ENCODE measurements at places on chromosomes 7 and 10.

- DNase-seq, result peak; percentile 80
Measured at GRCh38 chr10:103554488-103555324, 61.2 kb downstream of the NEURL1 start.

DNA sequence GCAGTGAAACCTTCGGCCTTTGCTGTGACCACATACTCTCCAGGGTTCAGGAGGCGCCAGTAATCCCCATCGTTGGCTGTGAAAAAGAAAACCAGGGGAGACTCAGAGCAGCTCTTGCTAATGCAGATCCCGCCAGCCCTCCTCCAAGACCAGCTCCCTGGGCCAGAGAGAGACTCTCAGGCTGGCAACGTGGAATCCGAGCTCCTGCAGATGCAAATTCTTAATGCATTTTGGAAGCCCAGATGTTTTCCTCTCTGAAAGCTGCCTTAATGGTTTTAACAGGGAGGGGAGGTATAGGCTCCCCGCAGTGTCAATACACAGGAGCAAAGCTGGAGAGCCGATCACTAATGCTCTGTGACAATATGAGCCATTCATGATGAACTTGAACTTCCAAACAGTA is 80.8 kb downstream of the GPR26 start:
- DNase-seq, result no peak

- DNase-seq, result no peak
Measured at GRCh38 chr10:23156447-23157150, 35.5 kb upstream of the PTF1A start.

GRCh38 chr10:66714741-66715140 is 211.1 kb upstream of the LRRTM3 start:
- DNase-seq, result no peak

DNA sequence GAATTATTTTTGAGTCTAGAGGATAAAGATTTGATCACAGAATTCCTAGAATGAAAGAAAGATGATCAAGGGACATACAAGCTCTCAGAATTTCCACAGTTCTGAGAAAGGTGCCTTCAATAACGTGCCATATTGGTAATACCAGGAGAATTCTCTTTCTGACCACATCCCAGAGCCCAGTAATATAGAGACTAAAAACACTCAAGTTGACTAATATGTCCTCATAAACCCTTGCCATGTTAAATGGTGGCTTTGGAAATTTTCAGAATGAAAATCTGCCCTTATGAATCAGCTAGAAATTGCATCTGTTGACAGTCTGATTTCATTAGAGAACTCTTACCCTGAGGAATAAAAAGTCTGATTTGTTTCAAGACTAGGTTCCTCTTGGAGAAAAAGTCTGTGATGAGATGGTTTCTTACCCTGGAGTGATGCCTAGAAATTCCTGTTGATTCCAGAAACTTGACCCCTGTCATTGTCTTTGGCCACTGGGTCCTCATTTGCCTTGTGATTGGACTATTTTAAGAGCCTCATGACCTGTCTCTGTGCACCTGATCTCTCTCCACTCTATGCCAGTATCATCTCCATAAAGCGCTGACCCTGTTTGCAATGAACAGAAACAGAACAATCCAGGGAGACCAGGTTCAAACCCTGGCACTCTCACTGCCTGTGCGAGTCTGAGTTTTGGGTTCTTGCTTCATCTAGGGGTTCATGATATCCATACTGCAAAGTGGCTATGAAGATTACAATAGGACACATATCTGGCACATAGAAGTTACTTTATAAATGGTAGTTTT is 3.3 kb downstream of the IL2RA start:
- DNase-seq, result no peak

DNA sequence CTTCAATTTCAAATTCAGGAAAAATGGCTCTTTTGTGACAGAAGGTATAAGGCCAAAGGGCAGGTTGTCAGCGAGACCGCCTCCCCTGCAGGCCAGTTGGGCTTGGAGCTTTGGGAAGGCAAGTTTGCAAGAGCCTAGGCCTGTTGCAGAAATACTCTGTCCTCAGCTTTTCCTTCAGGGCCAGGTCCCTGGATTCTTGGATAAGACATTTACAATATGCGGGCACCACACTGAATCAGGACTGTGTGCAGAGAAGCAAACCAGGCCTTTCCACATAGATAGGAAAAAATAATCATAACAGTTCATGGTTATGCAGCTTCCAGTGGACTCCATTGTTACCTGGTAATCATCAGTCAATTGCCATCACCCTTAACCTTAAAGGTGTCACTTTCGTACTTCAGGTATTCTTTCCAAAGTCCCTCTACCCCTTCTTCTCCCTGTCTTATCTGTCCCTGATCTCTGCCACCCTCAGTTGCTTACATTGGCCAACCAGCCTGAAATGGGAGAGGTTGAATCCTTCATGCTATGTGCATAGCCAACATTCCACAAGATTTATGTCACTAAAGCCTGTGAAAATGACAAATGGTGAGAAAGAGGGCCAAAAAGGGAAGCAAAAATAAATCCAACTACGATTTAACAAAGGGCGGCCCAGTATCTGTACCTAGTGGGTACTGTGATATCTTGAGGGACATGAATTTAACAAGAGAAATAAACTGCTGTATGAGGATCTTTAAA is 304.5 kb upstream of the NFE2L3 start:
- DNase-seq, result no peak

- no peak for DNase-seq
Measured at GRCh38 chr10:112203328-112204076, 19.9 kb upstream of the GPAM start.

GRCh38 chr7:22582863-22583622 is 83.1 kb upstream of the STEAP1B start:
- DNase-seq, result peak; percentile 33

GRCh38 chr10:70590655-70591416 is 11.7 kb downstream of the PRF1 start:
- no peak for DNase-seq

Data from HAP-1 (cell line).